NCI-H2081 treated with DMSO at 0.1 percent for 48 hours (cell line): ENCODE measurements at places on chromosomes 5 and 9.

DNA sequence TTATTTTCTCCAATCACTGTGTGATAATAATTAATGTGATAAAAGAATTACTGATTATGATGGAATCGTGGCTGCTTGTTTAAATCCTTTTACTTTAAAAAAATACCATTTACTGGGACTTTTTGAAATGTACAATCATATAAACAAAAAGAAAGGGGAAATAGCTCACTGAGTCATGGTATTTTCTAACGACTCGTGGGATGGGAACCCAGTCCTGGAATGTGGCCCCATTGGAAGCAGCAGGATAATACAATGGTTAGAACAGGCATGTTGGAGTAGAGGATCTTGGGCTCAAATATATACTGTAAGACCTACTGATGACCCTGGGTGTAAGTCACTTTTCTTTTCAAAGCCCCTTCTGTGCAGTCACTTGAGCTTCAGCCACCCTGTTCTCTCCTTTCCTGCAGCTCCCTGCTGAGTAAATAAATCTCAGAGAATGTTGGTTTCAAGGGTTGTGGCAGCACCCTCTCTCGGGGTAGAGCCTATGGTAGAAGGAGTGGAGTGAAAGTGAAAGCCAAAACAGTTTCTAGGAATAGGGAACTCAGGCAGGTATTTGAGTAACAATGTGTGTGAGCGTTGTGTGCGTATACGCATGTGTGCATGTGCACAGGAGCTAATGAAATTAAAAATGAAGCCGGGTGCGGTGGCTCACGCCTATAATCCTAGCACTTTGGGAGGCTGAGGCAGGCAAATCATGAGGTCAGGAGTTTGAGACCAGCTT is 40.8 kb upstream of the LARP1 start:
- no peak for DNase-seq

DNA sequence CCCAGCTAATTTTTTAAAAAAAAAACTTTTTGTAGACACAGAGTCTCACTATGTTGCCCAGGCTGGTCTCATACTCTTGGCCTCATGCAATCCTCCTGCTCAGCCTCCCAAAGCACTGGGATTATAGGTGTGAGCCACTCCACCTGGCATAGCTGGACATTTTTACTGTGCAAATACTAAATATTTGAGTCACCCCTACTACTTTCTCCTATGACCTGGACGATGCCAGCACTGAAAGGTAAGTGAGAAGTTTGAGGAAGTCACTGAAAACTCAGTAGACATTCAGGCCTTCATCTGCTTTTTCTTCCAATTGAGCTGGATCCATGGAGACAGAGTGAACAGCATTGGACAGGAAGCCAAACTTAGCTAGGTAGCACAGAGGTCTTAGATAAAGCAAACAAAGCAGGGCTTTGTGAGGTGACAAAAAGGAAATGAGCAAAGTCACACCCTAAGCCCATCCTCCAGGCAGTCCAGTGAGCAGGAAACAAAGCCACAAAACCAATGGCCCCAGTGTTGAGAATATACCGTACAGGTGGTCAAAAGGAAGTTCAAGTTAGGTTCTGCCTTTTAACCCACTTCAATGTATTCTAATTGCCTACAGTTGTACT is 192.6 kb upstream of the RASA1 start:
- DNase-seq = no peak

DNA sequence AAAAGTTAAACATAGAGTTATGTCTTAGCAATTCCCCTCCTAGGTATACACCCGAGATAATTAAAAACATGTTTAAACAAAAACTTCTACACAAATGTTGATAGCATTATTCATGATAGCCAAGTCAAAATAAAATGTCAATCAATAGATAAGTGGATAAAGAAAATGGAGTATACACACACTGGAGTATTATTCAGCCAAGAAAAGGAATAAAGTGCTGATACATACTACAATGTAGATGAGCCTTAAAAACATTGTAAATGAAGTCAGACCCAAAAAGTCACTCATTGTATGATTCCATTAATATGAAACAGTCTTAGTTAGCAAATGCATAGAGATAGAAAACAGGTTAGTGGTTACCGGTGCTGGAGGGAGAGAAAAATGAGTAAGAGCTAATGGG is 34.3 kb upstream of the SHB start:
- no peak for DNase-seq

DNA sequence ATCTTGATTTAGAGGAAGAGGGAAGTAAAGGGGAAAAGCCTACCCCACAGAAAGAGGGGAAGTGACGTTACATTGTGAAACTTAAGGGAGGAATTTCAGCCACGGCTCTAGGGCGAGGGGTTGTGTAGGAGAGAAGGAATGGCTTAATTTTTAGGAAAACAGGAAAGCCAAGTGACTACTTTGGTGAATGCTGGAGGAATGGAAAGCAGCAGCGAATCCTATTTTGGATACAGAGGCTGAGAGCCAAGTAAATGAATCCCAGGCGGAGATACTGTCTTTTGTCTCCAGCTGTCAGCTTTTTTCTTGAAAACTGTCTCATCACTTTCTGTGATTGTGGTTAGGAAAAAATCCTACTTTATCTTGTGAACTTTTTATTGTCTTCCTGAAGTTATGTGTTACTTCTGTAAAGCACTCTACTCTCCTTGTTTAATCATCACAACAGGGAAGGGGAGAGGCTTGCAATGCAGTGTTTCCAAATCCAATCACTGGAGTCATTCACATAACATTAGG is 188.4 kb downstream of the TSSK1B start:
- no peak for DNase-seq

DNA sequence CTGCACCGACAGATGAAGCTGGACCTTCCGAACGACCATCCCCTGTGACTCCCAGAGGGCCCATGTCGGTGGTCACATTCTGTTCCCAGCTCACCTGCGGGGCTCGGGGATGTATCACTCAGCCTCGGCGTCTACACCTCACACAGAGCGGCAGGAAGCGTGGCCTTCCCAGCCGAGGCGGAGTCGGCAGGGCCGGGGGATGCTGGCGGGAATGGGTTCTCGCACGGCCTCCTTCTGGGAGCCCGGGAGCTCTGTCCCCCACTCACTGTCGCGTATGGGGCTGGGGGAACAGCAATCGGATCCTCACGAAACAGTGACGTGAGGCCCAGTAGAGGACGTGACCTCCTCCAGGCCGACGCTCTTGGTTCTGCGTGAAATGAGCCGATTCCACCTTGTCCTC is 20.4 kb downstream of the NACC2 start:
- no peak for DNase-seq

GRCh38 chr5:116787570-116787969 is 212.9 kb upstream of the SEMA6A start:
- DNase-seq = no peak

DNA sequence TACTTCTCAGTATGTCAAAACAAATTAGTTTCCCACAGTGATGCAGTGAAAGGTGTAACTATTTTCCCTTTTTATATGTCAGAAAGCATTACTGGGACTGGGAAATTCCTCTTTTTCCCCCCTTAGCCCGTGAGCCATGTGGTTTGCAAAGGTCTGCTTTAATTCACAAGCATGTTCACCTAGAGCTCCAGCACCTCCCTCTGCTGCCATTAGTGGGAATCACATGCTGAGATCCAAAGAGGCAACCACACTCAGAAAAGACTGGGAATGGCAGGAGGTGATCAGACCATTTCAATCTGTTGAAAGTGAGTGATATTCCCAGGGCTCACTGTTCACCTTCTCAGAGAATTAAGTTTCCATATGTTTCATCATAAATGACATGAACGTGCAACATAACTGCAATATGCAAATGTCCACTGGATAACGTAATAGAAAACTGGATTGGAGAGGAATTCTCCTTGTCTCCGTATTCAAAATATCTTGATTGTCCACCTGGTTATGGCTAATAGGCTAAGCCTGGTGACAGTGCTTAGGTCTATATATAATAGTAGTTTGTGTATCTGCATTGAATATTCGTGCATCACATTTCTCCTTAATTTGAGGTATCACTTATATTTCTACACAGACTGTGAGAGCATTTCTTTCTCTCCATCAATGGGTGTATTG is 703.5 kb upstream of the WWC1 start:
- DNase-seq = no peak

DNA sequence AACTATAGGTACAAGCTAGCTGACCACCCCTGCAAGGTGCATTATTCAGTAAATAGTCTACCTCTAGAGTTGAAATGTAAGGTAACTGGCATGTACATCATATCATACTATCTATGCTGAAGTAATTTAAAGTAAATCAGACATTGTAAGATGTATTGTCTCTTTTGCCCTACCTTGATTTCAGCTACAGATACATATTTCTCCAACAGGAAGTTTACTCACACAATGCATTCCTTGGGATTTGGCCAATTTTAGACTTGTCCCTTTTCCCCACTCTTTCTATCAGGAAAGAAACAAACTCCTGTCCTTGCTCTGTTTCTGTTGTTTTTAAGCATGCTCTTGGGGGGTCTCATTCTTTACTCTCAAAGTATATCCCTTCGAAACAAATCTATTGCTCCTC is 58.5 kb upstream of the TSLP start:
- DNase-seq = no peak
